ENCODE measurements at places on chromosomes 6 and 20.

DNA sequence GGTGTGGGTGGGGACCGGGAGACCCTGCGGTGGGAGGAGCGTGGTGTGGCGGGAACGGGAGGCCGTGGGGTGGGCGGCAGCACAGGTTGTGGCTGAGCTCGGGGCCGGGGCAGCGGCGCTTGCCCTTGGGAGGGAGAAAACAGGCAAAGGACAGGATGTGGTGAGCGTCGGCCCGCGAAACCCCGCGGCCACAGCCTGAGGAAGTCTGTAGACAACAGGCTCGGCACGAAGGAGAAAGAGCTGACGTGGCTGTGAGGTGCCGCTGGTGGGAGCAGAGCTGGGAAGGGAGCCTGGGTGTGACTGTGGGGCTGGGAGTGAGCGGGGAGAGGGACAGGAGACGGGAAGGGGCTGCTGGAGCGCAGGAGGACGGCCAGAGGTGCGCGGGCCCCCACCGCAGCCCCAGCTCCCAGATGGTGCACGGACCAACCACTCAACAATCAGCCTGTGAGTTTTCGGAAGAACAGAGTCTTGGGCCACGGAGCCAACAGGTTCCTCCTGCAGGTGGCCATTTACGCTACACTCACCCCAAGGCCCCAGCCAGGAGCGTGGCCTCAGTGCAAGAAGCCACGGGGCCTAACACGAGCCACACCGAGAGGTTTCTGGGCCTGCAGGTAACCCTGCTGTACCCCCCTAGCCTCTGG, 202.8 kb downstream of the DLL1 start:
- DNase-seq = peak; percentile 69

DNA sequence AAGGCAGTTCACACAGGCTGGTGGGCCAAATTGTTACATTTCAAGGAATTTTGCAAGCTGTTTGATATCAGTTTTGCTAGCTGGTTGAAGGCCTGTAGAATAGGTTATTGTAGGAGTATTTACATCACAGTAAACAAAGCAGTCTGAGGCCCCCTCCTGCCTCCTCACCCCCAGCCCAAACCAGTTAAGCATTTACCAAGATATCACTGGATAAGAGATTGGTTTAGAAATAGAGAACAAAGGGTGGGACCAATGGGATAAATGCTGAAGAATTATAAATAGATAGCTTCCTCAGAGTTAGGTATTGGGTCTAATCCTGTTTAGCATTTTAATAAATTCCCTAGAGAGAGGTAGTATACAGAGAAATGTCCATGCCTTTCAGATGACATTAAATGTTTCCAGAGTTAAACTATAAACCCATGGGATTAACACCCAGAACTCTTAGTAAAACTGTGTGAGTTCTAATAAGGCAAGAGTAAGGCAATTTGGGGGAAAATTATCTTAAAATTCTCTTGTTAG, 2.3 kb upstream of the PHACTR2 start:
- no peak for DNase-seq

- no peak for DNase-seq
Measured at GRCh38 chr6:142444881-142445301, 143.1 kb downstream of the ADGRG6 start.

DNA sequence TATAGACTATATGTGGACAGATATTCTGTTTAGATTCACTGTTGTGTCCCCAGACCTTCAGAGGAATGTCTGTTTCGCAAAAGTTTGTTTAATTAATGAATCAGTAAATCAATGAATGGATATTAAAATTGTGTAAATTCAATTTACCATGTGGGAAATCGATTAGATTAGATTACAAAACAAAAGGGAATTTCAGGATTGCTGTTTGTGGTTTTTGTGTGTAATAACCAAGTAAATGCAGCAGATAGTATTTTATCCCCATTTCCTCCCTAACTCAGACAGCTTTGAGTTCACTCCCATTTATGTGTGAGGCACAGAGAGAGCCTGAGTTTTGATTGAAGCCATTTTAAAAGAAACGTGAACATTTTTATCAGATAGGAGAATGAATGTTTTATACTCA, 214.8 kb downstream of the ADGB start:
- no peak for DNase-seq

DNA sequence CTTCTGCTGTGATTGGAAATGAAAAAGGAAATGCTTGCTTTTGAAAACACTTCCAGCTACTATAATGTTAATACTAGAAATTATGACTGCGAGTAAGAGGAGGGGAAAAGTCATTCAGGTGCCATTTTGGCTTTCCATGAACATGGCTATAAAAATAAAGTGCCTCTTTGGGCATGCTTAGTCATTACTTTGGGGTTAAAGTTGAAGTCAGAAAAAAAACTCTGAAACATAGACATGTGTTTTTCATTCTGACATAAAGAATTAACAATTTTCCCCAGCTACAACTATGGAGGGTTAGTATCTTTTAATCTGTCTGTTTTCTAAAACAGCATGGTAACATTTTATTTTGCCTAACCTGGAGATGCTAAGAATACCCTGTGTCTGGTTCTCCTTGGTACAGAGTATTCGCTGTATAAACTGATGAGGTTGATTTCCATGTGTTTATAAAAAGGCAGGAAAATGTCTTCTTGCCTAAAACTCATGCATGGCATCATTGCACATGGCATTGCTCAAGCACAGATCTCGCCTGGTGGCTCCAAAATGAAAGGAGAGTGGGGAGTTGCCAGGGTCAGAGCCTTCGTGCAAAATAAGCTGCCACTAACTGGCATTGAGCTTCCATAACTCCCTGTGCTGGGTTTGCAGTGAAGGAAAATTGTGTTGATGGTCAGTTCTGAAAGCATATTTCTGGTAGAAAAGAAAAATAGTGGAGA, 188.9 kb downstream of the KCNQ5 start:
- DNase-seq = no peak

- no peak for DNase-seq
Measured at GRCh38 chr6:42269974-42270510, 52.4 kb upstream of the MRPS10 start.

GRCh38 chr6:50952092-50952907, 133.6 kb downstream of the TFAP2B start:
- no peak for DNase-seq

GRCh38 chr6:66897576-66897975, 1190.5 kb upstream of the EYS start:
- peak; percentile 0 for DNase-seq

GRCh38 chr6:119294984-119295383, 54.6 kb downstream of the MAN1A1 start:
- no peak for DNase-seq

- DNase-seq = no peak
Measured at GRCh38 chr20:59774921-59775686, 158.3 kb downstream of the SYCP2 start.

- DNase-seq = no peak
Measured at GRCh38 chr6:12138381-12138780, 126.3 kb downstream of the HIVEP1 start.

GRCh38 chr6:97438011-97438671, 155.1 kb upstream of the MMS22L start:
- no peak for DNase-seq

GRCh38 chr6:35919085-35919826, 1.6 kb downstream of the SRPK1 start:
- peak; percentile 62 for DNase-seq

DNA sequence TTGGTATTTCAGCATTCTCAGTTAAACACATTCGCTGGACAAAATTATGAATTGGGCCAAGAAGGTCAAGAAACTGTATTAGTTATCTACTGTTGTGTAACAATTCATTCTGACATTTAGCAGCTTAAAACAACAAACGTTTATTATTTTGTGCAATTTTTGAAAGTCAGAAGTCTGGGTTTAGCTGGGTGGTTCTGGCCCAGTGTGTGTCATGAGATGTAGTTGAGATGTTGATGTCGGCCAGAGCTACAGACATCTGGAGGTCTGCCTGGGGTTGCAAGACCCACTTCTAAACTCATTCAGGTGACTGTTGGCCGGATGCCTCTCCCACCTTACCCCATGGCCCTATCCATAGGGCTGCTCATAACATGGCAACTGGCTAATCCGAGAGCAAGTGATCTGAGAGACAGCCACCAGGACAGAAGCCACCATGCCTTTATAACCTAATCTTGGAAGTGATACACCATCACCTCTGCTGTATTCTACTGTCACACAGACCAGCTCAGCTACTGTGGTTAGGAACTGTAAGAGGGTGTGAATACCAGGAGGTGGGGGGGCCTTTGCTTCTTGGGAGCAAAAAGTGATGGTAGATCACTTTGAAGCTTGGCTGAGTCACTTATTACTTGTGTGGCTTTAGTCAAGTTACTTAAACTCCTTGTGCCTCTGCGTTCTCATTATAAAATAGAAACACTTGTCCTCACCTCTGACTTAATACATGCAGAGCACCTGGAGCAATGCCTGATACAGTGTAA, 217.0 kb upstream of the MYLIP start:
- no peak for DNase-seq

DNA sequence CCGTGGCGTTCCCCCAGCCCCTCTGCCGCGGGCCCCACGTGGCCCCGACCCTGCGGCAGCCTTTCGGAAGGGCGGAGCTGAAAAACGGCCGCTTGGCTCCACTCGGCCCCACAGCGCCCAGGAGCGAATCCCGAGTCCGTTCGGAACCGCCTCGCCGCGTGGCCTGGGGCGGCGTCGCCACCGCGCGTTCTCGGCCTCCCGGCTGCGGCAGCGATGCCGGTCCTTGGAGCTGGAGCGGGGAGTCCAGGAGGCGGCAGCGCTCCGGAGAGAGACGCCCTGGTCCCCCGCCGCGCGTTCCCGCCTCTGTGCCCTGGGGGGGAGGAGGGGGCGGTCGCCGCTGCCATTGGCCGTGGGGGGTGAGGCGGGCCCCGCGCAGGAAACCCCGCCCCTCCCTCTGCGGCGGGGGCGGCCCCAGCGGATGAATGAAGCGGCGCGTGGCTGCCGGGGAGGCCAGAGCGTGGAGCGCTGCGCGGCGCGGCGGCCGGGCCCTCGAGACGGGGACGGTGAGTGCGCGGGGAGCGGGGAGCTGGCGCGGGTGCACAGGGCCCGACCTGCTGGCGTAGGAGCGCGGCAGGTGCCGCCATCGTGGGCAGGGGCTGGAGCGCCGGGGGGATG, at the start of gene SLCO4A1:
Gene SLCO4A1 (plus strand): TSS at position 453 of the 615 bp plus-strand sequence. CDS start 13,952 bp downstream, outside the sequence.
- peak; percentile 91 for DNase-seq

GRCh38 chr6:41935193-41935574, 6.4 kb downstream of the CCND3 start:
- no peak for DNase-seq

DNA sequence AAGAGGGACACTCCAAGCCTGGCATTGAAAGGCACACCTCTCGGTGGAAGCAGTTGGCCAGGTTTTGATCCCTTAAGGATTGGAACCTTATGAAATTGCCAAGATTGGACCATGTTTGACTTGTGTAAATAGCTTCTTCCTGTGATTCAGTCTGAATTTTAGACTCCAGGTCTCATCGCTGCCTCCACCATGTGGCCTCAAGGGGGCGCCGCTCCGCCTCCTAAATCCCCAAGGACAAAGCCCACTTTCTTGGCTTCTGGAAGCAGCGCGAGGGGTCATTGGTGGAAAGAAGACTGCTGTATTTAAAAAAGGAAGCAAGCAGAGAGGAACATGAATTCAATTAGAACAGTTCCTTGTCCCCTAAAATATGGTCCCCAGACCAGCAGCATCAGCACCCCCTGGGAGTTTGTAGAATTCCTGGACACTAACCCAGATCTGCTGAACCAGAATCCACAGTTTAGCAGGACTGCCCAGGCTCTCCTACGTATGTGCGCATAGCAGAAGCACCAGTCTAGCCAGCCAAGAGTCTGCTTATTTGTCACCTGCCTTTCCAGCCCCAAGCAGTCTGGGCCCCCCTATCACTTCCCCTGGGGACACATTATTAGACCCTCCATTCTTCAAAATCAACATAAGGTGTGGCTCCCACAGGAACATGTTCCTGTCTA, 108.5 kb downstream of the LY86 start:
- DNase-seq = peak; percentile 80
